SHP77 treated with DMSO at 0.1 percent for 48 hours (cell line): ENCODE measurements at places on chromosomes 2 and 18.

- peak; percentile 42 for DNase-seq
Observed at GRCh38 chr2:210503001-210503623, 26.6 kb upstream of the LANCL1 start.

DNA sequence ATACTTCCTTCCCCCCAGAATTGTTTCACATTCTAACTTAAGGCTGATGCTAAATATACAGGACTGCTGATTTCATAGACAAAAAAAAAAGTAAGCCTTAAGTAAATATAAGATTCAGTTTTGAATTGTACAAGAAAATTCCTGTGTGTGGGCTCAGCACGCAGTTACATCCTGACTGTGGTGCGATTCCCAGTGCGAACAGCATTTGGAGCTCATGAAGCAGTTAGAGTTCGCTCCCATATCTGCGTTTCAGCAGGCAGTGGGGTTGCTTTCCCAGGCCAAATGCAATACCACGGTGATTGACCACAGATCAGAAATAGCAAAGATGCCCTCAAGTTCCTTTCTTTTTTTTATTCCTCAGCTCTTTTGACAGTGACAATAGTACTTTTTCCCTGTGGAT, 75.6 kb downstream of the SATB2 start:
- DNase-seq: no peak

DNA sequence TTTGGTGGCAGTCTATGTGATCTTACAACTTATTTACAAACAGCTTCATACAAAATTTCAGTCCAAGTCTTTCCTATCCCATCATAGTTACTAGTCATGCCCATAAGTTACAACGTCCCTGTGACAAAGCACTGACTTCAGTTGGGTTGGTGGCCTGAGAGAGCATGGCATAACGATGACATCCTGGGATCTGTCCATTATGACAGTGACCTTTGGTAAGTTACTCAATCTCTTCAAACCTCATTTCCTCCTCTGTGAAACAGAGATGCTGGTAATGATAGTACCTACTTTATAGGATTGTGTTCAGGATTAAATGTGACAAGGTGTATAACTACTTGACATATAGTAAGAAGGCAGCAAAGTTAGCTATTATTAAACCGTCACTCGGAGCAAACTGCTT, 55.4 kb upstream of the ATP5MC3 start:
- no peak for DNase-seq

DNA sequence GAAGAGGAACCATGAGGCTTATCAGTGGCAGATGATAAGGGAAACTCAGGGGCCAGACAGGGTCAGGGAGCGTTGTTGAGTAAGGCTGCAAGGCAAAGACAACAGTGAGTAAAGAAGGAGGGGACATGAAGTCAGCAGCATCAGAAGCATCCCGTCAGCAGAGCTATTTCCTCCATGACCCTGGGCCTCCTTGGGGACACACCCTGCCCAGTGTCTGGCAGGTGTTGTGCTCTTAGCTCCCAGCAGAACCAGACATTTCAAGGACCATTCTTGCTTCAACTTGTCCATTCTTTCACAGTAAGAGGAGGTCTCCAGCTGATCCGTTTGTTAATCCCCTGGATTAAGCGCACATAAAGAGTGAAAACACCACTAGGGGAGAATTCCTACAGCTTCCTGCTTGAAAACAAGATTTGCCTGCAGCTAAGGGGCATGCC, 88.7 kb upstream of the MEIS1 start:
- no peak for DNase-seq

GRCh38 chr2:232486558-232487384, 863 bp downstream of the ECEL1 start:
- no peak for DNase-seq

- no peak for DNase-seq
Observed at GRCh38 chr2:12170121-12170520, 423.7 kb downstream of the LPIN1 start.

- DNase-seq: no peak
Observed at GRCh38 chr2:231524477-231525247, 5.6 kb downstream of the NMUR1 start.

- no peak for DNase-seq
Observed at GRCh38 chr2:48249025-48249424, 280.9 kb upstream of the STON1 start.

DNA sequence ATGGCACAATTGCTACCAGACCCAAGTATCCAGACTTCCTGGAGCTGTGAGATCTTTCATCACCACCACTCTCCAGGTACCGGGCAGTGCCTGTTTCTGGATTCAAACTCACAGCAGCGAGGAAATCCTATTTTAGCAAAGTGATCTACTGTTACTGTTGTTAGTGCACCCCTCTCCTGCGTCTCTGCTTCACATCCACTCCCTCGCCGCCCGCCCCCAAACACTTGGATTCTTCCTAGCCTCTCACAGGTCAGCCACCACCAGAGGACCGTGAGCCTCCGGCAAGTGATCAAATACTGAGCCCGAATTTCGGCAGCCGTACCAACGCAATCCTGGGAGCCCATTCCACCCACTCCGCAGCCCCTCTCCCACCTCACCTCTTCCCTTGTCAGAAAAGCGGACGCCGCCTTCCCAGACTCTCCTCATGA, 519 bp downstream of the METTL4 start:
- no peak for DNase-seq

DNA sequence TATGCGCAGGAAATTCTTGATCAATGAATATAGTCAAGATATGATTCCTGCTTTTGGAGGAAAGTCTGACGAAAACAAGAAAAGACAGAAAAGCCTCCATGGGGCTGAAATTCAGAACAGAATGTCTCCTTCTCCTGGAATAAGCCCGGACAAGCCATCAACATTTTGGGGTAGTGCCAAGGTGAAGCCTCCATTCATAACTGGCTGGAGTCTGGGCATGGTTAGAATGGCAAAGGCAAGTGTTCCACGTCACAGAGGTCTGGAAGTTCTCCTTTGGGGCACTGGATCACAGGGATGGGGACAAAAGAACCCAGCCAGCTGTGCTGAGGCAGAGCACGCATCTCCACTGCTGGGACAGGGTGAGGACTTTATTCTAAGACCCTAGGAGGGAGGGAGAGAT, 505.7 kb downstream of the CMPK2 start:
- DNase-seq: no peak

DNA sequence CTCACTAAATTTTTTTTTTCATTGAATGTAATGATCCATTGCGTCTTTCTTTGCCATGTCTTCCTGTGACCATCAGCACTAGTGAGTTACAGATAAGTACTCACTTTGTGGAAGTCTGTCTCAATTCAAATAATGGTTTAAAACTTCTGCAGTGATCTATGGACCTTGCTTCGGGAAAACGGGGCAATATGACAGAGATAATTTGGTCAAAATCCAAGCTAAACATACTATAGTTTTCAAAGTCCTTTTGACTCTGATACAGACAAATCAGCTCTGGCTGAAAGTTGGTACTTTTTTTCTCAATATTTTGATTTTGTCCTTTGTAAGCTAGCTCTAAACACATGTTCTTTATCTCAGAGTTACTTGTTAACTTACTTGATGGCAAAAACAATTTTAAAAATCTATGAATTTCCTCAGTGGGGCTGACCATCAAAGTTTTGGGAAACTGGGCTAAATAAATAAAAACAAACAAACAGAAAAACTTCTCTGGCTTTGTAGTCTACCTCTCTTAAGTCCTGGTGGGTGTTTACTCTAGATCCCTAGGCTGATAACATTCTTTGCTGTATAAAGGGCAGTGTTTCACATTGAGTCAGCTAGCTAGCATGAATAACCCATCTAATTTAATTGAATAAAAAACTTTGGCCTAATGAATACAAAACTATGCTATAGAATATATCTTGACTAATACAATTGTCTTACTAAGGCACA, 327.6 kb downstream of the RDH14 start:
- DNase-seq: no peak

DNA sequence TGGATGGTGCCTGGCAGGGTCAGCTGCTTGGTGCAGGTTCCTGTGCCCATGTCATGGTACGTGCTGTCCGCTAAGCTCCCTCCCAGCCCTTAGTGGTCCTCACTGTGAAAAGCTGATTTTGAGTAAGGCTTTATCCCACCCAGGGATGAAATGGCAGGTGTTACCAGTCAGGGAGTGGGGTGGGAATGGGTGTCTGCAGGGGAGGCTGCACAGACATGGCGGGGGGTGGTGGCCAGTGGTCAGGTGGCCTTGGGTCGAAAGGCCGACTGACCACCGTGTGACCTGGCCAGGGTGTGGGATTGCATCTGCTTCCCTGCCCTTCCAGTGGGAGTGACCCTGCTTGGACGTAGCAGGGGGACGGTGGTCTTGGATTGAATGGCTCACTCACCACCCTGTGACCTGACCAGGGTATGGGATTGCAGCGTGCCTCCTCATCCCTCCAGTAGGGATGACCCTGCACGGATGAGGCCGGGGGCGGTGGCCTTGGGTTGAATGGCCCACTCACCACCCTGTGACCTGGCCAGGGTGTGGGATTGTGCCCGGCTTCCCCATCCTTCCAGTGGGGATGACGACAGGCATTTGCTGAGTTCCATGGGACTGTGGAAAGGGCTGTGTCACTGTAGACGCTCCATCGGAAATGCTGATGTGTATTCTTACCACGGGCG, 29.8 kb downstream of the AGAP1 start:
- no peak for DNase-seq
